ENCODE measurements at places on chromosomes 1 and 21. TPM values are rescaled to one million over a fixed set of nuclear protein-coding genes. Genes with fewer than 3 reads are reported as not detected.

GRCh38 chr1:53495633-53496345 lies 36.6 kb downstream of the DMRTB1 start:
- DNase-seq: no peak

DNA sequence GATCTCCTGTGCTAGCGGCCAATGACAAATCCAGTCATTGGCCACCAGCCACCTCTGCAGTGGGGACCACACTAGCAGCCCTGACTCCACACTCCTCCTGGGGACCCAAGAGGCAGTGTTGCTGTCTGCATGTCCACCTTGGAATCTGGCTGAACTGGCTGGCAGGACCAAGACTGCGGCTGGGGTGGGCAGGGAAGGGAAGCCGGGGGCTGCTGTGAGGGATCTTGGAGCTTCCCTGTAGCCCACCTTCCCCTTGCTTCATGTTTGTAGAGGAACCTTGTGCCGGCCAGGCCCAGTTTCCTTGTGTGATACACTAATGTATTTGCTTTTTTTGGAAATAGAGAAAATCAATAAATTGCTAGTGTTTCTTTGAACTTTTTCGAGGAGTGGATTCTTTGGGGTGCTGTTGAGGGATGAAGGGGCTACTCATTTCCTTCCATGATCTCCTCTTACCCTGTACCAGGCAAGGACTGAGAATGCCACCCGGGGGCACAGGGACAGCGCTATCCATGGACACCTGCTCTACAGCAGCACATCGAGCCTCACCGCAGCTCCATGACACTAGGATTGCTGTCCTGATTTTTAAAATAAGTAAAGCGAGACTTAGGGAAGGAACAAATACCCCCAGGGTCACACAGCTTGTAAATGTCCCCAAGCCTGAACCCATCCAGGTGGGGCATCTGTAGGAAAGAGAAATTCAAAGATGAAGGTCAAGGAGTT lies 44.7 kb downstream of the TNNT2 start:
- DNase-seq: no peak

GJC2 gene
- not detected for total RNA-seq

SAMSN1 gene
- total RNA-seq: not detected

SPATA6 gene
- 2.9 TPM for total RNA-seq

PKLR gene
- total RNA-seq: not detected

- DNase-seq: no peak
Measured at GRCh38 chr1:110173466-110174105, 23.3 kb downstream of the SLC6A17 start.
